Natural killer cell (primary cell): ENCODE measurements at places on chromosomes 1 and 21. TPM values are rescaled to one million over a fixed set of nuclear protein-coding genes. Genes with fewer than 3 reads are reported as not detected.

LCE2C gene
- total RNA-seq = not detected

TTC39A gene
- total RNA-seq = not detected

- DNase-seq = no peak
These were observed 72.6 kb upstream of the USP24 start for GRCh38 chr1:55287723-55288122.

GRCh38 chr1:9275161-9275560 lies 17.5 kb upstream of the SPSB1 start:
- DNase-seq = no peak

DNA sequence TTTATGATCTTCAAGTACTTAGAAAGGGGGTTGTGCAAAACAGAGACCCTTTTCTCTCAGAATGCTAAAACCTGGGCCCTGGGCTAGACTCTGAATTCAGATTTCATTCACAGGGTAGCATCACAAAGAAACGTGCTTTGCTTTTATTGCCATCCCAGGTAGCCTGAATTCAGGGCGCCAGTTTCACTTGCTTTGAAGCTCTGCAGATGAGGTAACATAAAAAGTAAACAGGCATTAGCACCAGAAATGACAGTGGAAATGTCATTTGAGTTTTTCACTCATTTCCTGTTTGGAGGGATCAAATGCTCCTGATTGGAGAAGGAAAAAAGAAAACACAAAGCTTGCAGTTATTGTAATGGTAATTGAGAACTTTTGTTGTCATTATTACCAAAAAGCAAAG lies 2.6 kb downstream of the SYPL2 start:
- no peak for DNase-seq

DNA sequence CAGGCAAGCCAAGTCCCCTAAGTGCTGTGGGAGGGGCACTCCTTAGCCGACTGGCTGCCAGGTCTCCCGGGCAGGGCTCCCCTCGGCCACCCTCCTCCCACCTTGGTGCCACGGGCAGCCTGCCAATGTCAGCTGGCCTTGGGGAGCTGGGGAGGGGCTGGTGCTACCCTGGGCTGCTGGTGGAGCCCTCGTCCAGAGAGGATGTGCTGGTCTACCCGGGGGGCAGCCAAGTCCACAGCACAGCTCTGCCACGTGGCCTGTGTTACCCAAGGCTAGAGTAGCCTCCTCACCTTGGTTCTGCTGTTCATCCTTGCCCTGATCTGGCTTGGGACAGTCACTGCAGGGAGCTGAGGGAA lies 42.9 kb downstream of the CRYAA start:
- no peak for DNase-seq
